Dermis blood vessel endothelial cell (primary cell): ENCODE measurements at places on chromosomes 6 and 20. TPM values are rescaled to one million over a fixed set of nuclear protein-coding genes. Genes with fewer than 3 reads are reported as not detected.

- DNase-seq: no peak
Measured at GRCh38 chr6:163412341-163412740, 2.2 kb upstream of the QKI start.

DNA sequence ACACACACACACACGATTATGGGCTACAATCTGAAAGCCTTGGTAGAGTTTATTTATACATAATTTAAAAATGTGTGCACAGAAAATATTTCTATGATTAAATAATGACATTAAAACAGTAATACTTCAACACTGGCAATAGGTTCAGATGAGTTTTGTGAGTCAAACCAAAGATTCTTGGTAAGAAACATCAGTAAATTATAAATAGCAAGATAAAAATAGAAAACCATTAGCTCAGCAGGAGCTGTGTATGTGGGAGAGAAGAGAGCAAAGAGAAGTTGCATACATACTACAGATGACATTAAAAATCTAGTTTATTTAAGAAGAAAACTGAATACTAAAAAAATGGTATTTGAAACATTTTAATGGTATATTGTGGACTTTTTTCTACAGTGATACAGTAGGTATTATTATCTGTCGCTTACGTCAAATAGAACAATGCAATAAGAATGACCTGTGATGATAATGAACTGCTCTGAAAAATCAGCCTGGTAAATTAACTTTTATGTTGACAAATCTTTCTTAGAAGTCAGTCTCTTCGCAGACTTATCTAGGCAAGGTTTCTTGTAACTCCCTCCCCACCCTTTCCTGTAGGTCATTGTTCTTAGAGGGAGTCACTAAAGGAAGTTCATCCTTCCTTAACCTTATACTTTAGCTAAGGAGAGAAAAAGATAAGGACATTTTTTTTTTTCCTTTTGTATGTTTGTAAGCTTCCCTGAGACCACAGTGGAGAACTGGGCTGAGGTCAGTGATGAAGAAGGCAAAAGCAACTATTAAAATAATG lies 149.3 kb downstream of the GJA1 start:
- DNase-seq: peak; percentile 22

- no peak for DNase-seq
Measured at GRCh38 chr20:14521016-14521415, 183.6 kb upstream of the FLRT3 start.

DNA sequence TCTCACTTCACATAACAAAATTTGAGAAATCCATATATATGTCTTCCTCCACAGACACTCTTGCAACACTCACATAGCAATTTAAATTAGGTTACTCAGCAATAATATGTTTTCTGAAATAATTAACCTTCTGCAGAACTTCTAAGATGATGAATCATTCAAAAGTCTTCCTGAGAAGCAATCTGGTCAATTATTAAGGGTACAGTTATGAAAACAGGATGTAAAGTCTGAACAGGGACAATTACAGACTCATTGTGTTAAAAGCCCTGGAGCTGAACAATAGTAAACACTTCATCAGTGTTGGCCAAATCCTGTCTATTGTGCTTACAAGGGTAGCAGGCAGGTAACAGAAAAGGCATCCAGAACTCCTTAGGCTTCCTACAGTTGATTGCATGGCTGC lies 75.4 kb downstream of the FILIP1 start:
- peak; percentile 96 for DNase-seq

DNA sequence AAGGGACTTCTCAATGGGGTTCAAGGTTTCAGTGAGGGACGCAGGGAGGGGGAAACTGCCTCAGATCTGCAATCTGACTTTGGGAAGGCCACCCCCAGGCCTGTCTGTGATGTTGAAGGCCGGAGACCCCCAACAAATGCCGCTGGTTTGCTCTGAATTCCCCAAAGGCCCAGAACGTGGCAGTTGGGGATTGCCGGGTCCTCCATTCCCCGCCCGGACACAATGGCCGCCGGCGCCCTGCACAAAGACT lies 326 bp upstream of the BCL2L1 start:
- no peak for DNase-seq

Gene DEF6
- total RNA-seq: 0.88 and 1.0 TPM in 2 replicates

- no peak for DNase-seq
Measured at GRCh38 chr6:13417431-13417830, 70.0 kb downstream of the GFOD1 start.

- DNase-seq: peak; percentile 56
Measured at GRCh38 chr6:163419413-163420288, 5.1 kb downstream of the QKI start.

DNA sequence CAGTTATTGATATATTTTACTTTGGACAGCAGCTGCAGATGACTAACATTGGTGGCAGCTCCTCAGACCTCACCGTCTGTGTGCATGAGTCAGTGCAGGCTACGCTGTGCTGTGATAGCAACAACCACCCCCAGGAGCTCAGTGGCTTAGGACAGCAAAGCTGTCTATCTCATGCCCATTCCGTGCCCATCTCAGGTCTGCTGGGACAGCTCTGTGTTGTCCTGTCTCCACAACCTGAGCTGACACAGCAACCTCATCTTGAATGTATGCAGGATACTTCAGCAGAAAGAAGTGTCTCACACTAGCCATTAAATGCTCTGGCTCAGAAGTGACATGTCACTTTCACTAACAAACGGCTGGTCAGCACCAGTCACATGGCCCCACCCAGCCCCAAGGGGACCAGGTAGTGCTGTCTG lies 47.7 kb downstream of the BANF2 start:
- peak; percentile 88 for DNase-seq

Gene GGTLC1
- not detected in 2 replicates for total RNA-seq

- no peak for DNase-seq
Measured at GRCh38 chr6:147709396-147710272, 201.1 kb downstream of the SAMD5 start.

- DNase-seq: no peak
Measured at GRCh38 chr6:149132336-149132735, 185.2 kb upstream of the TAB2 start.

Gene PHACTR1
- 2.4 and 4.1 TPM in 2 replicates for total RNA-seq

DNA sequence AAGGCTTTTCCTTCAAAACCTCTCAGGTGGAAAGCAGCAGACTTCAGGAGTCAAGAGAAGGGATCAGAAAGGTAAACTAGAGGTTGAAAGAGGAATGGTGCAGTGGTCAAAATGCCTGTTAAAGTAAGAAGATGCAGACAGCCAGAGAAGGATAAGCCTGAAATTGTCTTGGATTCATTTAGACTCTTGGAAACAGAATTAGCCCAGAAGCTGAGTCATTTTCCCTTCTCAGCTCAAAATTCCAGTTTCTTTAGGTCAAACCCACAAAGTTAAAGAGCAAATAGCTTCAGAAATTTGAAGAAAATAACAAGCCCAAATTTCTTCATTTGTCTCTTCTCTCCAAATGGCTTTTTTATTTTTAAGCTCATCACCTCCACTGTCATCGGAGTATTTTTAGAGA lies 73.9 kb downstream of the DHX35 start:
- DNase-seq: no peak

Gene SIRPA
- 35.2 and 55.2 TPM in 2 replicates for total RNA-seq

DNA sequence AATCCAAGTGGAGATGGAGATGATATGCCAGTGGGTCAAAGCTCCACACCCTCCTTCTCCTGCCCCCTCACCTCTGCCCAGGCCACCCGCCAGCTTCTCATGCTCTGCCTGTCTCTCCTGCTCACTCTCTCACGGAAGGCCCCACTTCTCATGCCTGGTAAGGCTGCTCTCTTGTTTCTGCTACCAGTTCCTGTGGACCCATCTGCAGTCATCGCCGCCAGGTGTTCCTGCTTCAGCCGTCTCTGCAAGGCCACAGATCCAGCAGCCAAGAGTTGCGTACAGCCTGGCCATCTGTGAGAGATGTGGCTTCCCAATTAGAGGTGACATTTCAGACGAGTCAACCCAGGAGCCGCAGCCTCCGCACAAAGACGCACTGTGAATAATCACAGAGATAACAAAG lies 40.8 kb upstream of the NXT1 start:
- no peak for DNase-seq

- DNase-seq: peak; percentile 95
Measured at GRCh38 chr20:45890077-45890984, 677 bp downstream of the NEURL2 start.

Gene TSBP1
- total RNA-seq: not detected in 2 replicates

GRCh38 chr20:12874933-12875332 lies 133.8 kb upstream of the SPTLC3 start:
- DNase-seq: no peak

Gene MLIP
- 2.6 and 4.4 TPM in 2 replicates for total RNA-seq

Gene MRPS18B
- 37.9 and 41.0 TPM in 2 replicates for total RNA-seq

GRCh38 chr6:106794129-106794528 lies 164.8 kb downstream of the QRSL1 start:
- no peak for DNase-seq

DNA sequence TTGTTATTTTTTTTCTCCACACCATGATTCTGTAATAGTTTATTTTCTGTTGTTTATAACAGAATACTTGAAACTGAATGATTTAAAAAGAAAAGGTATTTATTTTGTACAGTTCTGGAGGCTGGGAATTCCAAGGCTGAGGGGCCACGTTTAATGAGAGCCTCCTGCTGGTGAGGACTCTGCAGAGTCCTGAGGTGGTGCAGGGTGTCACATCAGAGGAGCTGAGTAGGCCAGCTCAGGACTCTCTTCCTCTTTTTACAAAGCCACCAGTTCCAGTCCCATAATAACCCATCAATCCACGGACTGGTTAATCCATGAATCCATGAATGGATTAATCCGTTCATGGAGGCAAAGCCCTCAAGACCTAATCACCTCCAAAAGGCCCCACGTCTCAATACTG lies 71.6 kb downstream of the TFAP2A start:
- no peak for DNase-seq

- DNase-seq: no peak
Measured at GRCh38 chr20:2151858-2152281, 50.2 kb downstream of the STK35 start.

DNA sequence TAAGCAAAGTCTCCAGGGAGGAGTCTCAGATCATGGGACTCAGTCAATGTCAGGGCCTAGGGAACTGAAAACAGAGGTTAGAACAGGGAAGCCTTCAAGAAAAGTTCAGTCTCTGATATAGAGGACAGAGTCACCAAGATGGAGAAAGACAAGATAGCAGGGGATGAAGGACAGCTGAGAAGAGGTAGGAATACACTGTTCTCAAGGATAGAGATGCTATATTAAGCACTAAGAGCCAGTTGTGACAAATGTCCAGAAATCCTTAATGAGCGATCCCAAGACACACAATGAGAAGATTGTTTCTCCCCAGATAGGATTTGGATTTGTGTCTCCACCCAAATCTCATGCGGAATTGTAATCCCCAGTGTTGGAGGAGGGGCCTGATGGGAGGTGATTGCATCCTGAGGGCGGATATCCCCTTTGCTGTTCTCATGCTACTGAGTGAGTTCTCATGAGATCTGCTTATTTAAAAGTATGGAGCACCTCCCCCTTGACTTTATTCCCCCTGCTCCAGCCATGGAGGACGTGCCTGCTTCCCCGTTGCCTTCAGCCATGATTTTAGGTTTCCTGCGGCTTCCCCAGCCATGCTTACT lies 168.2 kb downstream of the AKAP7 start:
- no peak for DNase-seq

GRCh38 chr6:45724511-45724910 lies 291.1 kb downstream of the CLIC5 start:
- DNase-seq: peak; percentile 74

GRCh38 chr20:10505827-10506226 lies 70.7 kb downstream of the SLX4IP start:
- no peak for DNase-seq

DNA sequence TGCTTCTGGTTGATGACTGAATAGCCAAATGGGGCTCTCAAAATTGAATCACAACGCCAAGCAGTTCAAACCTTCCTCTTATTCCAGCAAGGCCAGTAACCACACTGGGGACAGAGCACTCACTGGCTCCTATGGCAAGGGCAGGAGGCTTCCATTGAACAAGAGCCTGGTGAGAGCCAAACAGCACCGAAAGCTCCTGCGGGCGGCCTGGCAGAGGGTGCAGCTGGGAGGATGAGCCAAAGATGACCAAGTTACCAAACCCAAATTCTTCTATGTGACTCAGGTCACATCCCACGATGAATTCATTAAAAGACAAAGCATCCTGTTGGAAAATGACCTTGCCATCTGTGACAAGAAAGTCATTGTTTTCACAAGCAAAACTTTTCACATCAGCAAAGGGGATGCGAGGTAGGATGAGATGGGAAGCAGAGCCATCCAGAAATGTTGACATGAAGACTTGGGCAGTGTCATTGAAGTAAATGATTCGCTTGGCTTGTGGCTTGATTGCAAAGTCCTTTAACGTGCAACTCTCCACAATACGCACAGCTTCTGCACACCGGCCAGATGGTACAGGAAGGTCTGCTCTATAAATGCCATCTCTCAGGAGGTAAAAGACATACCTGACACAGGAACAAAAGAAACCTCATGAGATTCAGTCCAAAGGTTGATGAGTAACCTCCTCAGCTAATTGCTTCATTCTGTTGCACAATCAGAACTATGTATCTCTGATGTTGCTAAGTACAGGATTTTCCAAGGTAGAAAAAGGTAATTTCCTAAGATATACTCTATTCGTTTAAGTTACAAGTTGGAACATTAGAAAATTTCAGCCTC lies 36.3 kb downstream of the ROS1 start:
- DNase-seq: no peak
